ENCODE measurements at places on chromosomes 4 and X. TPM values are rescaled to one million over a fixed set of nuclear protein-coding genes. Genes with fewer than 3 reads are reported as not detected.

DNA sequence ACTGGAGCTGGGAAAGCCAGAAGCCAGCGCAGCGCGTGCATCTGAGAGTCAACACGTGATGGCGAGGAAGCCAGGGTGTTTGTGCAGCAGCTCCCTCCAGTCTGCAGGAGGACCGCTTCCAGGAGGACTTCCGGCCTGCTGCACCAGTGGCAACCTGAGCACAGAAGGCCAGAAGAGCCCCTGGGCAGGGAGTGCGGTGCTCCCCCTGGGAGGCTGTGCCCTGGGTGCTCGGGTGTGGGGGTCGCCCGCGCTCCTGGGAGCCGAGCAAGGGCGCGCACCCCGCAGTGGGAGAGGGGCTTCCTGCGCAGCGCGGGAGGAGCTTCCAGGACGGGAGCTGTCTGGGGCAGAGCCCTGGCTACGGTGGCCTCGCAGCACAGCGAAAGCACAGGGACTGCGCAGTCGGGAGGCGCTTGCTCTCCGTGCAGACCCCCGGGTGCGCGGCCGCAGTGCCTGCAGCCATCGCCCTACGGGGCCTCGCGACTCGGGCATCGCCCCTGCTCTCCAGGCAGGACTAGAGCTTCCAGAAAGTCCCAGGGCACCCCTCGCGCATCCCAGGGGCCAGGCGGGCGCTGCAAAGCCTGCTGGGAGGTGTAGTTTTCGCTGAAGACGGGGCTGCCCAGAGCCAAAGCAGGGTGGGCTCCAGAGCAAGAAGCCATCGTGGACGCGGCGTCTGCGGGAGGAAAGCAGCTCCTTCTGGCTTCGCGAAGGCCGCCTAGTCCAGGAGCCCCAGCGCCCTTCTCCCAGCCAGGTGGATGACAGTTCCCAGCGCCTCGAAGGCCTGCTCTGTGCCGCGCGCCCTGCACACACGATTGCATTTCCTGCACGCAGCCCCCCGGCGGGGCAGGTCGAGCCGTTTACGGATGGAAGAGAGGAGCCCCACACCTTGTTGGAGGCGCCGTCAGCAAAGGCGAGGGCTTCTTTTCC, 24.1 kb upstream of the WFS1 start:
- DNase-seq: no peak

DNA sequence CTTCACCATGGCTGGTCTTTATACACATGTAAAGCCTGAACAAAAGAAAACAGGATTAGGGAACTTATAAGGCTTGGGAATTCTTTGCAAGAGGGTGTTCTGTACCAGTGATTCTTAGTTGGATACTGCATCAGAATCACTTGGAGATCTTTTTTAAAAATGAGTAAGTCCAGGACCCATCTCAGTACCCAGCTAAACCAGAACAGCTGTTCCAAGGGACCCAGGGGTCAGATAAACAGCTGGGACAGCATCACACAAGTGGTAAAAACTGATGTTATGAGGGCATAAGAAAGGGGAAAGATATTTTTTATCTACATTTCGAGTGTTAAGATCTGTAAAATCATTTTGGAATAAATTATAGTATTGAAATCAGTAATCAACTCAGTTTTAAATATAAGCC, 16.1 kb downstream of the PGRMC2 start:
- no peak for DNase-seq

- DNase-seq: no peak
Observed at GRCh38 chr4:115360431-115360830, 247.0 kb upstream of the NDST4 start.

DNA sequence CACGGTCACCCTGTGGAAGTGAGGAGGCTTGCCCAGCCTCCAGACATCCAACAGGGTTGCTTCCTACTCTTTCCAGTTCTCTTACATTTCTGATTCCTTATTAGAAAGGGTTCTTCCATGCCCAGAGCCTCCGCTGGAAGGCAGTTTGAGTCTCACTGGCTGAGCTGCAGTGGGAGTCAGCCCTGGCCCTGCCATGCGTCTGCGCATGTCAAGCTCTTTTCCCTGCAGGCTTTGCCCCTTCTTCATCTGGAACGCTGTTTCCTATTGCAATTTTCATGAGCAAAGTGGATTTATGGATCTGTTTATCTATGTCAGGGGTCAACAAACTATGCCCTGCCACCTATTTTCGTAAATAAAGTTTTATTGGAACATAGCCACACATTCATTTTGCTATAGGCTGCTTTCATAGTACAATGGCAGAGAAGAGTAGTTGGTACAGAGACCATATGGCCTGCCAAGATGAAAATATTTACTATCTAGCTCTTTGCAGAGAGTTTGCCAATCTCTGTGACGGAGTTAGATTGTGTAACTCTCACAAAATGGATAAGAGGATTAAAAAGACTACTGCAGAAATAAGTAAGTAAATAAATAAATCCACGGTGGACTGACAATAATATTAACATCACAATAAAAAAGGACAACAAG, 3.9 kb upstream of the CHRNA9 start:
- DNase-seq: no peak

GRCh38 chr4:151698213-151698612, 62.6 kb downstream of the GATB start:
- DNase-seq: no peak

Gene PCDH18
- not detected for polyA plus RNA-seq

Gene GPAT3
- 44.2 TPM for polyA plus RNA-seq

Gene FOXR2
- not detected for polyA plus RNA-seq

Gene SOD3
- polyA plus RNA-seq: not detected

Gene GAGE2A
- not detected for polyA plus RNA-seq
